ENCODE measurements at places on chromosomes 1 and 21.
A peak's percentile ranks its signal among the peaks of the same experiment; 100 is the strongest.

GRCh38 chr21:42403611-42404231 lies at the start of gene UBASH3A:
Gene UBASH3A (plus strand): TSS chr21:42403902. CDS start chr21:42403946, 44 bp downstream.
- DNase-seq: peak; percentile 72

DNA sequence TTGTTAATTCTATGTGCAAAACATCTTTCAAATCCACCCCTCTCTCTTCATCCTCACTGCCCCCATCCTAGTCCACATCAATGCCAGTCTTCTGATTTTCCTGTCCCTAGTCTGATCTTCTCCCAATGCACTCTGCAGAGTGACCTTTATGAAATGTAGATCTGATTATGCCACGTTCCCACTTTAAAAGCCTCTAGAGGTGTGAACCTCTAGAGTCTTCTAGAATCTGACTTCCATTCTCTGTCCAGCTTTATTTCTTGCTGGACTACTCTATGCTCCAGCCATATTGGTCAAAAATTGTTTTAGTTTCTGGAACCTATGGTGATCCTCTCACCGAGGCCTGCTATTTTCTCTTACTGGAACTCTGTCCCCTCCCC lies 32.5 kb downstream of the ZNF648 start:
- DNase-seq: no peak

DNA sequence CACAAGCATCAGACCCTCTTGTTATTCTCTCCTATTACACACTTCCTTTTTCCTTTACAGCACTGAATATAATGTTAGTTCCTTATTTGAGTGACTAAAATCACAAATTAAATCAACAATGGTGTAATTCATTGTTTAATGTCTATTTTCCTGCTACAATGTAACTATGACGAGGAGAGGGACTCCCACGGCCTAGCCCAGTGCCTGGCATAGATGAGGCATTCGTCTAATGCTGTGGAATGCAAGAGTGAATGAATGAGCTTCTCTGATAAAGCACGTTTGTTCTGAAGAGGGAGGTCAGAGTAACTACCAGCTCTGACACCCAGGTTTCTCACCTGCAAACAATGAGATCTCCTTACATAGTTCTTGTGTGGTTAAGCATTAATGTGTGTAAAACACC lies 479.4 kb downstream of the OMA1 start:
- no peak for DNase-seq

- no peak for DNase-seq
Measured at GRCh38 chr1:44294588-44295007, 60.5 kb downstream of the ERI3 start.

DNA sequence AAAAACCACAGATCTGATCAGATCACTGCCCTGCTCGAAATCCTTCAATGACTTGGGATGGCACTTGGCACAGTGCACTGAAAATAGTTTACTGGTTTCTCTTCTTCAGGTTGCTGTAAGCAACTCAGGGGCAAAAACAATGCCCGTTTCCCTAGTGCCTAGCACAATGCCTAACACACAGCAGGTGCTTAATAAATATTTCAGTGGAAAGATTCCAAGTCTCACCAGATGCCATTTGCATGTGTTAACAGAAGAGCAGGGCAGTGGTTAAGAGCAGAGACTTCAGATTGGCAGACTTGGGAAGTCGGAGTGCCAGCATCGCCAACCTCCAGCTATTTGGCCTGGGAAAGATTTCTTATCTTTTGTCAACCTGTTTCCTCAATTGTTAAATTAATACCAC lies 10.9 kb upstream of the METTL25B start:
- DNase-seq: no peak

GRCh38 chr1:201436393-201436792 lies 14.9 kb upstream of the TNNI1 start:
- no peak for DNase-seq

DNA sequence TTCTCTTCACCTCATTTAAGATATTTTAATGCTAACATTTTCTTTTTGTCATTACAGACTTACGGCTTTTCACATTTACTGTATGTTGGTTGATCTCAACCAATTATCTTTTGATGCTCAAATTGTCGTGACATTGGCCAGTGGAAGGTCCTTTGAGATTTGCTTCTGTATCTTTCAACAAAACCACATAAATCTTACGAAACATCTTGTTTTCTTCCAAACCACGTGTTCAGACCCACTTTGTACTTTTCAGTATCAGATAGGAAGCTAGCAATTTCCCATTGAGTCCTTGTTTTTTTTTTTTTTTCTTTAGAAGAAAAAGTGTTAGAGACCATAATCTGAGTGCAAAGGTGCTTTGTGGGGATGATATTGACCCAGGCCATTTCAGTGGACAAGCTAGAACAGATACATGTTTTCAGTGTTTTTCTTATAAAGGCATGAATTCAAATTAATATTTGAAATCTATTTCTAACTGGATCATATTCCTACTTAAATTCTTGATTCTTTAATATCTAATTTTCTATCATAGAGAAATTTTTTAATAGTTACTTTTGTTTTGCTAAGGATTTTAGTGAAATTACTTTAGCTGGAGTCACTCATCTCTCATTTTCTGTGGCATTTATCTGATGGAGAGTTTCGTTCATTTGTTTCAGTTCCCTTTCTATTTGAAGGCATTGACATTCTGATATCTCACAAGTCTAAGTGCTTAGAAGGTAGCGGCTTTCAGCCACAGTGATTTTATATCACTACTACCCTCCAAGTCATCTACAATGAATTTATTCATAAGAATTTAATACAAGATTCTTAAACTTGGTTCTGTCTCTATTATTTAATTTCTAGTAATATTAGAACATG lies 26.7 kb downstream of the ATG4C start:
- no peak for DNase-seq
